SJCRH30 (cell line): ENCODE measurements at places on chromosomes 11 and 22.

DNA sequence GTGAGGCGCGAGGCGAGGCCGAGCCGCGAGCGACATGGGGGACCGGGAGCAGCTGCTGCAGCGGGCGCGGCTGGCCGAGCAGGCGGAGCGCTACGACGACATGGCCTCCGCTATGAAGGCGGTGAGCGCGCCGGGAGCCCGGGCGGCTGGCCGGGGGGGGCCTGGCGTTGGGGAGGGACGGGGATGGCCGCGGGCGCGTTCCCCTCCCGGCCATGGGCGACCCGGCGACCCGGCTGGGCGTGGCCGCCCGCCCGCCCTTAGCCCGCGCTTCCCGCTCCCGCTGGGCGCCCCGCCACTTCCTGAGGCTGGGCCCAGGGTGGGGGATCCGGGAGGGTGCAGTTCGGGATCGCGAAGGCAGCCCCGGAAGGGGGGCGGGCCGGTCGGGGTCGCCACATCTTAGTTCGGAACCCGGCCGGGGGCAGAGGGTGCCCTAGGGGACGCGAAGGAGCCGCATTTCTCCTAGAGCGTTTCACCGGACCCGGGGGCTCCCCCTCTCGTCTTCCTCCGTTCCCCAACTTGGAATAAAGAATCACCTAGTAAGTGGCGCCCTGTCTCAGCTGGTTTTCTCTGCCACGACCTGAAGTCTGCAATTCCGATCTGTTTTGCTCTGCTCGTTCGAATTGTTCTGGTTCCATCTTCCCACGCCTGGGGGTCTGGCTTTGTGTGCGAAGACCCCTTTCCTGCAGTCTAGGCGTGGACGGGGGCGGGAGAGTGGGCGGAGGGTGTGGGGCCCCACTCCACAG, 536 bp downstream of the YWHAH start:
- DNase-seq: peak; percentile 47

DNA sequence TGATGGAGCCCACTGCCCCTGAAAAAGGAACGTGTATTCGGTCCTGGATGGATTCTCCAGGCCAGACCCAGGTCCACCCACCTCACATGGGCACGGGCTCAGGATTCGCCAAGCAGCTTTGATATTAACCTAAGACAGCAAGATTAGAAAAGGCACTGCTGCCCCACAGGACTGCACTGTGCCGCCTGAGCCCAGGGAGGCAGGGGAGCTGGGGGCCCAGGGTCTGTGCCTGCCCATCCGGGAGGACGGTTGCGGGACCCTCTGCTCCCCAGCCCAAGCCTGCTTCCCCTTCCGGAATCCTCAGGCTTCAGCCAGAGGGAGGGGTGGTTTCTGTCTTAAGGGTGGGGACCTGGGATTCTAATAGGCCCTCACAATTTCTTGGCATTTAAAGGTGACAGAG, 13.5 kb upstream of the VSIG10L2 start:
- DNase-seq: no peak

- DNase-seq: no peak
These were observed 12.2 kb upstream of the RBM4B start for GRCh38 chr11:66689661-66690590.

DNA sequence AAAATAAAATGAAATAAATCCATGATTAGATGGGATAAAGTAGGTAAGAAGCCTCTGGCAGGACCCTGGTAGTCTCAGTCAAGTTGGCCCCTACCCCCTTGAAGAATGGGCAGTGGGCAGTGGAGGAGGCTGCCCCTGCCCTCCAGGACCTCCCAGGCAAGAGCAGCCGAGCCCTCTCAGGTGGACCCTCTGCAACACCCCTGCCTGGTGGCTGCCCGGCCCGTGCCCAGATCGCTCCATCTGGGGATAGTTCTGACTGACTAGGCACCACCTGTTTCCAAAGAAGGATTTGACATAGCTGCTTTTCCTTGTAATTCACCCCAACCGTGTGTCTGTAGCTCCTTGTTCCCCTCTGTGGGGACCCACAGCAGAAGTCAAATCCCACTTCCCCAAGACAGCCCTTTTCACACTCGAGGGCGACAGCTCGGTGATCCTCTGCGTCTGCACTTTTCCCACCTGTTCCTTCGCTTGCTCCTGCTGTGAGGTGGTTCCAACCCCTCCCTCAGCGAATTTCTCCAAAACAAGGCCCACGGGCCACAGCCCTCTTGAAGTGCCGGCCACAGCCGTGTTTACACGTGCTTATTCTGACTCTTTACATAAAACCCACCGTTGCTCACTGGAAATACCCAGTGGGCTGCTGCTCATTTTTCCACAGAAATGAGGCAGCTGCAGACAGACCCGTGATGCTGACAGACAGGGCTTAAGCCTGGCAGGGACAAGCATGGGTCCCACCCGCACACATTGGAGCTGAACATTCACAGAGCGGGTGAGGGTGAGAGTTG, 5.5 kb upstream of the TMPRSS13 start:
- DNase-seq: peak; percentile 68

DNA sequence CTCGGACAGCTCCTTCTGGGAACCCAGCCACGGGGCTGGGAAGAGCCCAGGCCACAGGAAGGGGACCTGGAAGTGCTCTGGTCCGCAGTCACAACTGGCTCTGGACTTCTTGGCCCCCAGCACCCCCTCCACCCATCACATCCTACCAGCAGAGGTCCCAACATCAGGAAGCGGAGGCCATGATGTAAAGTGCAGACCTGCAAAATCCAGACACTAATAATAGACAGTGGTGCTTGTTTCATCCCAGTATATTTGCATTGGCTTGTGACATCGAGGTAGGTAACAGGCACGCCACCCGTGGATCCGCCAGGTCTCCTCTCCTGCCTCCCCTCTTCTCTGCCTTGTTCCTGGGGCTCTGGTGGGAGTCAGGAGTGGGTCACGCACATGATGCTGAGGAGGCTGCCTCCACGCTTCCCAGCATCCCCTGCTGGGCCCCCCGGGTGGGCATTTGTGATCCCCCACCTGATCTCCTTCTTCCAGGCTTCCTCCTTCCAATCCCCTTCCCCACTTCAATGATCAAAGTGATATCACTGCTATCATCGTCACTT, 1454.0 kb downstream of the BRD1 start:
- DNase-seq: no peak
